ENCODE measurements at places on chromosomes 13 and 19. TPM values are rescaled to one million over a fixed set of nuclear protein-coding genes. Genes with fewer than 3 reads are reported as not detected.
A peak's percentile ranks its signal among the peaks of the same experiment; 100 is the strongest.

IL4I1 gene
- 25.5 TPM for total RNA-seq

CAMSAP3 gene
- total RNA-seq: 0.80 TPM

GRCh38 chr13:44196196-44196751 lies 177.3 kb upstream of the SERP2 start:
- peaks cover 14% of the 10 kb centered on the region for H3K27me3 ChIP-seq
- H3K36me3 ChIP-seq: no peaks in the 10 kb centered on the region
- no peaks in the 10 kb centered on the region for H3K4me1 ChIP-seq
- H3K4me3 ChIP-seq: no peak overlapping the region
- H3K27ac ChIP-seq: no peak overlapping the region

GRCh38 chr19:35205733-35206323 lies 22.7 kb downstream of the FAM187B start:
- H3K4me1 ChIP-seq: peaks cover 84% of the 10 kb centered on the region
- no peaks in the 10 kb centered on the region for H3K27me3 ChIP-seq
- no peak for DNase-seq
- H3K4me3 ChIP-seq: peak overlapping the region; percentile 68
- no peaks in the 10 kb centered on the region for H3K36me3 ChIP-seq

- H3K4me3 ChIP-seq: peak overlapping the region; percentile 35
- DNase-seq: no peak
- H3K27me3 ChIP-seq: no peaks in the 10 kb centered on the region
- peak overlapping the region; percentile 78 for H3K27ac ChIP-seq
- peaks cover 83% of the 10 kb centered on the region for H3K4me1 ChIP-seq
- peaks cover 12% of the 10 kb centered on the region for H3K36me3 ChIP-seq
Measured at GRCh38 chr19:56114051-56114777, 6.9 kb downstream of the ZNF787 start.

- H3K4me1 ChIP-seq: peaks cover 18% of the 10 kb centered on the region
- no peak for DNase-seq
- H3K4me3 ChIP-seq: peak overlapping the region; percentile 70
- peaks cover 71% of the 10 kb centered on the region for H3K27me3 ChIP-seq
- H3K36me3 ChIP-seq: no peaks in the 10 kb centered on the region
- no peak overlapping the region for H3K27ac ChIP-seq
Measured at GRCh38 chr19:55173714-55174409, 6.2 kb downstream of the SYT5 start.

- H3K27me3 ChIP-seq: no peaks in the 10 kb centered on the region
- no peak overlapping the region for H3K27ac ChIP-seq
- no peak for DNase-seq
- H3K4me3 ChIP-seq: no peak overlapping the region
- H3K4me1 ChIP-seq: no peaks in the 10 kb centered on the region
- no peaks in the 10 kb centered on the region for H3K36me3 ChIP-seq
Measured at GRCh38 chr19:22882797-22883196, 50.7 kb downstream of the ZNF723 start.

GRCh38 chr19:14381689-14382474 lies 638 bp downstream of the ADGRE5 start:
- H3K27me3 ChIP-seq: no peaks in the 10 kb centered on the region
- H3K4me1 ChIP-seq: peaks cover 65% of the 10 kb centered on the region
- peak overlapping the region; percentile 93 for H3K4me3 ChIP-seq
- peak overlapping the region; percentile 93 for H3K27ac ChIP-seq

Measured in activated B cell treated with CpG ODN at 0.5 μM for 24 hours (primary cell).